Fibroblast of skin of left biceps (primary cell): ENCODE measurements at places on chromosomes 2 and 18.

- DNase-seq, result no peak
Observed at GRCh38 chr2:118641711-118642110, 205.7 kb downstream of the EN1 start.

- no peak for DNase-seq
Observed at GRCh38 chr18:36394486-36394885, 97.0 kb downstream of the FHOD3 start.

DNA sequence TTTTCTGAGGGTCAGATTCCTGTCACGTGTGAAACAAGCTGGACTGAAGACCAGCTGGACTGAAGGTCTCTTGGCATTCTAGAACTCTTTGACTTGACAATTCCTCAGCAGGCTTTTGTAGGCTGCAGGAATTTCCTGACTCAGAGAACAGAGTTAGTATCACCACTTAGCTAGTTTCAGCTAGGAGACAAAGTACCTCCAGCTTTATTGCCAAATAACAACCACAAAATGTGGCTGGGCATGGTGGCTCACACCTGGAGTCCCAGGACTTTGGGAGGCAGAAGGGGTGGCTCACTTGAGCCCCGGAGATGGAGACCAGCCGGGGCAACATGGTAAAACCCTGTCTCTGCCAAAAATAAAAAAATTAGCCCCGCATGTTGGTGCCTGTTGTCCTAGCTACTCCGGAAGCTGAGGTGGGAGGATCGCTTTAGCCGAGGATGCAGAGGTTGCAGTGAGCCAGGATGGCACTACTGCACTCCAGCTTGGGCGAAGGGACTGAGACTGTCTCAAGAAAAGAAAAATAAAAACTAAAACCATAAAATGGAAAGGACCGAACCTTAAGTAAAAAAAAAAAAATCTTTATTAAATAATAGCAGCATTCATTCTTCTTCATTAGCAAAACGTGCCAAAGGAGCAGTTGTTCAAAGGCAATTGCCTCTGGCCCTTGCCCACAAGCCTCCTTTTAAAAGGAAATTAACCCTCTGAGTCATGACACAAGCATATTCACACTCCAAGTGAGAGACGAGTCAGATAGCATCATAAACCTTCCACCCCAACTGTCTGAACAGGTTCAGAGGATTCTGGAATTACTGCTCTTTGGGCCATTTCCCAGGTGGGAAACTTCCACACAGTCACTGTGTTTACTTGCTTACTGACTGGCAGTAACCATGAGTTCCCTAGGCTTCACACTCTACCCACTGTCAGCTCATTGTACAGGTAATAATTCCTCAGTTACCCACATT is 88.9 kb downstream of the MYL12B start:
- DNase-seq, result no peak

DNA sequence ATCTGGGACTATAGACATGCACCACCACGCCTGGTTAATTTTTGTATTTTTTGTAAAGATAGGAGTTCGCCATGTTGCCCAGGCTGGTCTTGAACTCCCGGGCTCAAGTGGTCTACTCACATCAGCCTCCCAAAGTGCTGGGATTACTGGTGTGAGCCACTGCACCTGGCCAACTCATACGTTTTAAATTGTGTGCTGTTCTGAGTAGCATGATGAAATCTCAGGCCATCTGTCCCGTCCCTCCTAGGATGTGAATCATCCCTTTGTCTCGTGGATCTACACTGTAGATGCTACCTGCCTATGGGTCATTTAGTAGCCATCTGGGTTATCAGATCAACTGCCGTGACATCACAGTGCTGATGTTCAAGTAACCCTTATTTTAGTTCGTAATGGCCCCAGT is 38.5 kb upstream of the RMP24 start:
- DNase-seq, result no peak
